Right atrium auricular region (tissue), 2 donors: ENCODE measurements at places on chromosomes 2 and 18. TPM values are rescaled to one million over a fixed set of nuclear protein-coding genes. Genes with fewer than 3 reads are reported as not detected.

The KLHL30 gene
- 24.9 TPM for total RNA-seq

The FEV gene
- total RNA-seq, result not detected

The KCNS3 gene
- total RNA-seq, result 3.7 TPM

The MPV17 gene
- 74.3 TPM for total RNA-seq

The EEF1B2 gene
- 254 TPM for total RNA-seq

The GAREM2 gene
- total RNA-seq, result 3.0 TPM

The TTN gene
- 1,330 TPM for total RNA-seq

The UPP2 gene
- total RNA-seq, result not detected

The CNDP1 gene
- total RNA-seq, result not detected

The MEIS1 gene
- total RNA-seq, result 13.6 TPM

The CXXC1 gene
- 17.1 TPM for total RNA-seq

The SCG2 gene
- 0.12 TPM for total RNA-seq

The ZBTB7C gene
- total RNA-seq, result 7.7 TPM

The LRATD1 gene
- total RNA-seq, result 3.1 TPM

The GALNT14 gene
- 1.0 TPM for total RNA-seq

The BMP10 gene
- total RNA-seq, result 1.9 TPM

The ITPRIPL1 gene
- total RNA-seq, result 1.5 TPM

The IL1B gene
- 2.6 TPM for total RNA-seq

The ABCG8 gene
- total RNA-seq, result not detected

The IL1RL1 gene
- total RNA-seq, result 65.3 TPM

The ALKAL2 gene
- total RNA-seq, result 1.1 TPM

The RGPD4 gene
- total RNA-seq, result not detected

The NABP1 gene
- 6.0 TPM for total RNA-seq

The PTGR3 gene
- total RNA-seq, result 16.7 TPM
